ENCODE measurements at places on chromosomes 16 and 17.

DNA sequence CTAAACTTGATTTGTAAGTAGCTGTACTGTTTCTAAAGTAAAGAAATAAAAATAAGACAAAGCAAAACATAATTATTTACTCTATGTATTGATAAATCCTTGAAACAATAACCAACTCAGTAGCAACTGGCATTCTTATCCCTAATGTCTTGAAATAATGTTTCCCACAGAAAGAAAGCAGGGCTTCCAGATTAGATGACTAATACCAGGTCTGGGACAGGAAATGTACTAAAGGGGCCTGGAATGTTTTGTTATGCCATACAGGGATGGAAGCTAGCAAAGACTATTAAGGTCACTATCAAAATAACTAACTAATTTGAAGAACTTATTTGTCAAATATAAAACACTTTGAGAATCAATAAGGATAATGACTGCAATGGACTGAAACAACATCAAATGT lies 82.1 kb downstream of the CFDP1 start:
- no peak for DNase-seq

- DNase-seq, result no peak
Observed at GRCh38 chr17:14051692-14052091, 17.6 kb upstream of the COX10 start.

- no peak for DNase-seq
Observed at GRCh38 chr17:63338272-63338671, 107.8 kb downstream of the CYB561 start.

GRCh38 chr17:205148-205669 lies 23.8 kb upstream of the DOC2B start:
- DNase-seq, result peak; percentile 72

DNA sequence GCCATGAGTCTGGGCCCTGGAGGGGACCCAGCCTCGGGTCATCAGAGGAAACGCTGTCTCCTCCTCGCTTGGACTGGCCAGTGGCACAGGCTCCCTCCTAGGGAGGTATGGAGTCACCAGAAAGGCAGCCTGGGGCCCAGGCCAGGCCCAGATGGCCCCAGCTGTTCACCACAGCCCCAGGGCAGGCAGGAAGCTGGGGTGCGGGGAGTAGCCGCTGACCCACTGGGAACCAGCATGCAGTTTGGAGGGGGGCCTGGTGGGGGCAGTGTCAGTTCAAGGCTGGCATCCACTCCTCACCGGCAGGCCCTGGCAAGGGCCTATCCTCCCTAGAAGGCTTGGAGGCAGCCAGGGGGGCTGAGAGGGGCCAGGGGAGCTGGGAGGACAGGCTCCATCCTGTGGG lies 48.8 kb downstream of the SDK2 start:
- DNase-seq, result no peak
